ENCODE measurements at places on chromosomes 12 and 14. TPM values are rescaled to one million over a fixed set of nuclear protein-coding genes. Genes with fewer than 3 reads are reported as not detected.

Gene MGP
- total RNA-seq, result 151 TPM

Gene NDUFB1
- total RNA-seq, result 386 TPM

Gene ANKRD33
- total RNA-seq, result not detected

Gene RAD51B
- total RNA-seq, result 4.8 TPM

Gene IAPP
- not detected for total RNA-seq

DNA sequence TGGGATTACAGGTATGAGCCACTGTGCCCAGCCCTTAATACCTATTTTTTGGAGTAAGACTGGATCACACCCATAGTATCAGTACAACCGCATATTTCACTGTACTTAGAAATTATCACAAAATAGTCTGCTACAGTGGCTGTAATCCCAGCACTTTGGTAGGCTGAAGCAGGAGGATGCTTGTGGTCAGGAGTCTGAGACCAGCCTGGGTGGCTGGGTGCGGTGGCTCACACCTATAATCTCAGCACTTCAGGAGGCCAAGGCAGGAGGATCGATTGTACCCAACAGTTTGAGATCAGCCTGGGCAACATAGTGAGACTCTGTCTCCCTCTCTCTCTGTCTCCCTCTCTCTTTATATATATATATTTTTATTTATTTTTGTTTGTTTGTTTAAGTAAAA lies 5.9 kb downstream of the SPTLC2 start:
- no peak for DNase-seq

GRCh38 chr12:74482115-74482514 lies 55.5 kb upstream of the ATXN7L3B start:
- DNase-seq, result no peak

- no peak for DNase-seq
Observed at GRCh38 chr12:4855121-4855924, 54.4 kb upstream of the KCNA1 start.

- no peak for DNase-seq
Observed at GRCh38 chr12:98504368-98504617, 11.1 kb upstream of the TMPO start.

GRCh38 chr12:42208574-42208973 lies 29.5 kb downstream of the YAF2 start:
- no peak for DNase-seq

GRCh38 chr14:104054222-104054905 lies 31.1 kb upstream of the ASPG start:
- DNase-seq, result no peak

DNA sequence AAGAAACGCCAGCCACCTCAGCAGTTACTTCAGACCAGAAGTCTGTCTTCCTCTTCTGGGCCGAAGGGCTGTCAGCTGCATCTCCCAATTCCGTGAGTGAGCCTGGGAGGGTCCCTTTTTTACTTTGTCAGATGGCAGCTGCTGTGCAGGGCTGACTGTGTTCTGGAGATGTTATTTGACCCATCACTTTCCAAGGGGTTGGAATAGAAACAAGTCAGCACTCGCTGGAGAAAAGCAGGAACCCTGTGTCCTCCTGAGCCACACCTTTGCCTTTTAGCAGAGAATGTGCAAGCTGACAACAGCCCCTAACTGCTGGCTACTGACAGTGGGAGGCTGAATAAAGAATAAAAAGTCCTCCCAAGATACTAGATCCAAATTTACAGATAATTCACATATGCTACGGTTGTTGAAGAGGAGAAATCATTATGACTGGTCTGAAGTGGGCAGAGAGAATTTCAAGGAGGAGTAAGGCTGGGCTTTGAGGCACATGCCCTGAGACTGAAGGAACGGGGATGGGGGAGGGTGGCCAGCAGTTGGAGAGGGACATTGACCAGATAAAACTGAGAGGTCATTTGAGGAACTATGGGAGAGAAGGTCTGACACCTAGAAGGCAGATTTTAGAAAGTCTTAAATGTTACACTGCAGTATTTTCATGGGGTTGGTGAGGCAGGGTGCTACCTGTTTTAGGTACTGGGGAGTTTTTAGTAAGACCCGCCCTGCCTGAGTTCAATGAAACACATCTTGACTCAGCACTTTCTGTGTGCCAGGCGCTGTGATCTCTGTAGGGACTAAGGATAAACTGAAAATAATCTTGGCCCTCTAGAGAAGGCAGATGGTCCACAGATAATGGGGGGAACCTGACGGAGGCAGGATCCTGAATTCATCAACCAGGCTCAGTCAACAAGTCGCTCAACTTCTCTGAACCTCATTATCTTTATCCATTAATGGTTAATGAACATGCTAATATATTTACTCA lies 27.4 kb downstream of the FAM234B start:
- DNase-seq, result no peak
